ENCODE measurements at places on chromosomes 16 and 17.

DNA sequence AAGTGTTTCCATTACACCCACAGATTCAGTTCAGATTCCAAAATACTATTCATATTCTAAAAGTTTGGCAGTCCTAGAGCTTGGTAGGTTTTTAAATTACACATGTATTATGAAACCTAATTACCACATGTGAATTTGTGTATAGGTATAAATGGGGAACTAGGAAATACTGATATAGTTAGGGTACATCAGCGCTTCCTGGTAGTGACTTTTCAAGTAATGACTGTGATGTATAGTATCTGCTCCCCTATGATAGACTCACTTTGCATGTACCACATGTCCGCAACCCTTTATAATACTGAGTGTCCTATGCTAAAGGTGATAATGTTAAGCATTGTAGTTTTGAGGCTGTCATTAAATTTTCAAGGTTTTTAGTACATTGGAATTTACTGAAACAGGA lies 22.9 kb downstream of the CDK12 start:
- DNase-seq: no peak

DNA sequence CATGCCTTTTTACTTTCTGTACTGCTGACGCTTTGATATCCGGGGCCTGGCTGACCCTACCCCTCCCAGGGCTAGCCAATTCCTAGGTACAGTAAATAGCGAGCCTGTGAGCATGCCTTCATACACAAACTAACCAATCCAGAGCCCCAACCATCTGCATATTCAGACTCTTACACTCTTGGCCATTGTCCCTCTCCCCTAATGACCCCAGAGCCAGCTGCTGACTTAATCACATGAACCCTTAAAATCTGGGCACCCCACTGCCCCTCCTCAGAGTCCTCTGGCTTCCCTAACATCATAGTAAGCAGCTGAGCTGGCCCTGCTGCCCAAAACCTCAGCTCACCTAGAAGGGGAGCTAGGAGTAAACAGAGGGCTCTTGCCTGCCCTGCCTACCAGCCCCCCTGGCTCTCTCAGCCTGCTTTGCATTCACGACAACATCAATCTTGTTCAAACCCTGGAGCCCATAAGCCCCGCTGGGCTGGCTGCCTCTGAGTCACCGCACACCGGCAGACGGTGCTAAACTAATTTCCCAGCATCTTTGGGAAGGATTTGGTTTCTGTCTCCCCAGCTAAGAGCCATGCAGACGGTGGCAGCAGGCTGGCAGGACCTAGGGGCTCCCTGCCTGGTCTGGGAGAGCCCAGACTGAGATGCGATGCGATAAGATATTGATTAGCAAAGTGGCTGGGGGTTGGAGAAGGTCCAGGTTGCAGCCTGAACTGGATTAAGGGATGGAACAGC lies 63.2 kb downstream of the CLEC19A start:
- no peak for DNase-seq

- DNase-seq: peak; percentile 78
Measured at GRCh38 chr16:4371357-4372000, at the start of gene VASN. Gene VASN (plus strand): TSS chr16:4371848. CDS start chr16:4380878, 9,030 bp downstream.

DNA sequence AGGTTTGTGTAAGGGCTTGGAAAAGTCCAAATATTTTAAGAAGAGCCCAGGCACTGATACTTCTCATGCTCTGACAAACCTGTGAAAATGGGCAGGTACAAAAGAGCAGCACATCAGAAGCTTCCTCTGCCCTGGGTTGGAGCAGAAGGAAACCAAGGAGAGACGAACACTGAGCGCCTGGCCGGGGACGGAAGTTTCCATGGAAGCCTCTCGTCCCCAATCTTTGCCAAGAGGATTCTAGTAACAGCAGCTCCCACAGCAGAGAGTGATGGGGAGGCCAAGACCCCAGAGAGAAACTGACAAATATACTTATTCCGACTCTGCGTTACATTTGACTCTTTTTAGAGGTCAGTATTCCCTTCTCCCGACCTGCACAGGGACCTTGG lies 268.5 kb downstream of the C16orf95 start:
- no peak for DNase-seq

DNA sequence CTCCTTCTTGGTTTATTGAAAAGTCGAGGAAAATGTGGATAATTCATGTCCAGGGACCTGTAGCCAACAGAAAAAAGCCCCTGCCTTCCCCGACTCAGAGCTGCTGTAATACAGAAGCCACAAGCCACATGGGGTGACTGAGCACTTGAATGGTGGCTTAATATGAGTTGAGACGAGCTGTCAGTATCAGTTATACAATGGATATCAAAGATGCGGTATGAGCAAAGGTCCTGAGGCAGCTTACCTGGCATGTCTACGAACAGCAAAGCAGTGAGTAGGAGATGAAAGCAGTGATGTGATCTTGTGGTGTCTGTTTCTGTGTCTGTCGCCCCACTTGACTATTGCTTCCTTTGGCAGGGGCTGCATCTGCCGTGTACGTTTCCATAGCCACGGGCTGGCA lies 12.2 kb upstream of the RMI2 start:
- no peak for DNase-seq

GRCh38 chr17:40095944-40096791 lies 4.2 kb downstream of the NR1D1 start:
- DNase-seq: no peak

- peak; percentile 83 for DNase-seq
Measured at GRCh38 chr17:45149037-45149668, 878 bp downstream of the HEXIM1 start.

GRCh38 chr17:7355053-7355452 lies at the start of gene TMEM95:
Gene TMEM95 (plus strand): TSS chr17:7355156. CDS start chr17:7355205, 49 bp downstream.
- DNase-seq: peak; percentile 18

GRCh38 chr17:2949469-2950044 lies 113.8 kb downstream of the OR1D5 start:
- DNase-seq: no peak

DNA sequence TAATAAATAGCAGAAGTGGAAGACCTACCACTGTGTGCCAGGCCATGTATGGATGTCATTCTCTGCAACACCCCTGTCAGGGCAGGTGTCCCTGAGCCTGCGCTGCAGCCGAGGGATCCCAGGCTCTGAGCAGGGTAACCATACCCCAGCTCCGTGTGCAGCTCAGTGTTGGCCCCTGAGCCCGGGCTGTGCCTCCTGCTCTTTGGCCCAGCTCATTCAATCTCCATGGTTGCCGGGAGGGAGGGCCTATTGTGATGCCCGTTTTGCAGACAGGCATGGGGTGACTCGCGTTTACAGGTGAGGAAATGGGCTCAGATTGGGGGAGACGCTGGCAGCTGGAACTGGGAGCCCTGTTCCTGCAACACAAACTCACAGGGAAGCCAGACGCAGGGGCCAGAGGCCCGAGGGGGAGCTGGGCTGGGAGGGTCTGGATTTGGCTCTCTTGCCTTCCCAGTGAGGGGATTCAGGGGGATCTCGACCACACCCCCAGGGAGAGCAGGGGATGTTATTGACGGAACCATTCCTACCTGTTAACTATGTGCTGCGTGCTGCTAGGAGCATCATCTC lies 190.5 kb downstream of the IRF8 start:
- DNase-seq: no peak

DNA sequence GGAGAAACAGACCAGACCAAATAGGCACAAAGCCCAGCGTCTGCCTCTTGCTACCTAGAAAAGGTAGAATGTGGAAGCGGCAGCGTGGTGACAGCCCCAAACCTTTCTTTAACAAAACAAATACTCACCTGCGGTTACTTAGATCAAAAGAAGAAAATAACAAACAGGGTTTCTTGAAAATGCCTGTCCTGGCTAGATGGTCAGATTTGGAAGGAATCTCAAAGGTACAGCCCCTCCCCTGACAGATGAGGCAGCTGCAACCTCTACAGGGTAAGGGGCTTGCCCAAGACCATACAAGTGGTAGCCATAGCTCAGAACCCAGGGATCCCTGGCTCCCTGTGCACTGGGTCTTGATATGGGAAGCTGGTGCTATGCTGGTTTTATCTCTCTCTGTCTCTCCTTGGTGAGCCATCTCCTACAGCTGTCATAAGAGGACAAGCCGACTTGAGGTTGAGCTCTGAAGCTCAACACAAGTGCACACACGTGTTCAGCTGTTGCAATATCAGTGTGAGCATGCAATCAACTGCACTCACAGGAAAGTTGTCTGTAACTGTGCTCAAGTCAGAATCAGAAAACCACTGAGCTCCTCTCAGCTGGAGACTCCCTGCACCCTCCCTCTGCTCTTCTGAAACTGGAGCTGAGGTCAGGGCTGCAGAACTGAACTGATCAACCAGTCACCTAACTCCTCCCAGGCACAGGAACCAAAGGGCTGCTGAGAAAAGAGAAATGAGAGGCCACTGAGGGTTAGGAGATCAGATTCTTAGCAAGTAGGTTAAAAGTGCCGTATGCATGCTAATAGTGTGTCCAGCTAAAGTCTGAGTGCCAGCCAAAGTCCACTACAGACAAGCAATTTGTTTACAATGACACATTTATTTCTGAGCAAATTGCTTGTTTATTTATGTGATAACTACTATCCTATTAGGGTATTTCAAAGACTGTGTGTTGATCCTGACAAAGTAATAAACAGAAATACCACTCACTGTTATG lies 6.1 kb upstream of the RNF157 start:
- DNase-seq: peak; percentile 62

- no peak for DNase-seq
Measured at GRCh38 chr17:11241611-11242226, 706 bp downstream of the SHISA6 start.
